Activated CD4-positive, alpha-beta memory T cell treated with anti-CD3 and anti-CD28 coated beads, Interleukin-2, amount 10 ng/mL, durations not matched to agents 7 days and 5 days (primary cell): ENCODE measurements at places on chromosomes 16 and 17.

DNA sequence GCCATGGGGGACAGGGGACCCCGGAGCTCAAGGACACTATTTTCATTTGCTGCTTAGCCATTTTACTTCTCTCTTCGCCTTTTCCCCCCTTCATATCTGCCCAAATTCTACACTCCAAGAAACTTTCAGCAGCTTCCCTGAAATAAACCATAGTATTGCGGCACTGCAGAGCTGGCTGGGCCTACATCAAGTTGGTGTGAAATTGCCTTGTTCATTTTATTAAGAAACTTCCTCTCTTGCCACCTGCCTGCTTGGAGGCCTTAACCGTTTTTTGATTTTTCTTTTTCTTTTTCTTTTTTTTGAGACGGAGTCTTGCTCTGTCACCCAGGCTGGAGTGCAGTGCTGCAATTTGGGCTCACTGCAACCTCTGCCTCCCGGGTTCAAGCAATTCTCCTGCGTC lies 7.4 kb upstream of the CPNE2 start:
- no peak for DNase-seq

- DNase-seq, result no peak
Measured at GRCh38 chr16:57882206-57882605, 79.9 kb upstream of the KIFC3 start.

GRCh38 chr17:63173903-63174302 lies 207.9 kb downstream of the TANC2 start:
- no peak for DNase-seq

DNA sequence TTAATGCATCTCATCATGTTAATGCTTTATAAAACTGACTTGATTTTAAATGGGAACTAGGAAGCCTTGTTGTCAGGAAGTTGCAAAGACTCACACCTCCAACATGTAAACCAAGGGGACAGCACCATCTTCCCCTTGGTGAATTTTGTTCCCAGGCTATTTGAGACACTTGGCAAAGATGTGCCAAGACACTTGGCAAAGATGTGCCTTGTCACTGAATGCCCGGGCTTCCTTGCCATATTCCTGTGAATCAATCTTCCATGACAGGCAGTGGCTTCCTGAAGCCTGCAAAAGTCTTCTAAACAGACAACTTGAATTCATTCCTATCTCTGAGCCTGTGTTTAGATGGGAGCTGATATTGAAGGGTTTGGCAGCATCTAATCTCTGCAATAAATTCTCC lies 465.4 kb upstream of the C16orf82 start:
- DNase-seq, result no peak

DNA sequence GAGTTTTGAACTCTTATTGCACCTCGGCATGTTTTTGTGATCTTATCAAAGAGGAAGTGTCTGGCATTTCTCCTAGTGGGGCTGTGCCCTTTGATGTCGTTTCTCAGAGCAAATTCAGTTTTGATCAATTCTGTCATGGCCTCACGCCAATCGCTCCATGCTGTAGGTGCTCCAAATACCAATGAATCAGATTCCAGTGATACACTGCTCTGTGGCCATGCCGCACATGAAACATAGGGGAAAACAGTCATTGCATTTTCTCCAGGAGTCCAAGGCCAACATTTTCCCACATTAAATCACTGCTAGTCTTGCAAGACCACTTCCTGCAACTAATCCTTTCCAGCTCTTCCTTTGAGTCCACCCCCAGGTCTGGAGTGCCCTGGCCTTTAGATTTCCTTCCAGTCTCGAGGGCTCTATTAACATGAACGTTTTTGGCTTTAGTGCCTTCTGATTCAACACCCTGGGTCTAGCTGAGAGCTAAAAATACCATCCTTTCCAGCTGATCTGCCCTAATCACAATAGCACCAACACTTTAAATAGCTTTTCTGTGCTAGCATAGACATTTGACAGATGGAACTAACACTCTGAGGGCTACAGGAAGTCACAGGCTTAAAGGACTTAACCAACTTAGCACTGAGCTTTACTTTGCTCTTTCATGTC lies 18.2 kb upstream of the RASL10B start:
- DNase-seq, result no peak

DNA sequence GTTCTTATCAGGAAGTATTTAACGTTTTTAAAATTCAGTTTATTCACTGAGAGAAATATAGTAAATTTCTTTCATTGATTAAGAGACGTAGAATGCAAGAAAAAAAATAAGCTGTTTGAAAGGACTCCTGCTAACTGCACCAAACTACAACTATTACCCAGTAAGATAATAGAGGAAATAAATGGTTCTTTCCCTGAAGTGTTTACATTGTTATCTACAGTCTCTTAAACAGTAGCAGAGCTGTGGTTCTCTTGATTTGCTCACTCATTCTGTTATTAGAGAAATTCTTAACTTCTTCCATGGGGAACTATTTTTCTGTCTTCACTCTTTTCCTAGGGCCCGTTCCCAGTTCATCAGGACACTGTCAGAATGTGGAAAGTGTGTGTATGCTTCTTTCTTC lies 973.0 kb downstream of the KCNJ2 start:
- no peak for DNase-seq

- no peak for DNase-seq
Measured at GRCh38 chr16:1908983-1909382, 9.2 kb downstream of the HS3ST6 start.

- no peak for DNase-seq
Measured at GRCh38 chr16:80273635-80274538, 266.9 kb upstream of the DYNLRB2 start.

GRCh38 chr17:4583782-4584100 lies 588 bp upstream of the SMTNL2 start:
- DNase-seq, result no peak

DNA sequence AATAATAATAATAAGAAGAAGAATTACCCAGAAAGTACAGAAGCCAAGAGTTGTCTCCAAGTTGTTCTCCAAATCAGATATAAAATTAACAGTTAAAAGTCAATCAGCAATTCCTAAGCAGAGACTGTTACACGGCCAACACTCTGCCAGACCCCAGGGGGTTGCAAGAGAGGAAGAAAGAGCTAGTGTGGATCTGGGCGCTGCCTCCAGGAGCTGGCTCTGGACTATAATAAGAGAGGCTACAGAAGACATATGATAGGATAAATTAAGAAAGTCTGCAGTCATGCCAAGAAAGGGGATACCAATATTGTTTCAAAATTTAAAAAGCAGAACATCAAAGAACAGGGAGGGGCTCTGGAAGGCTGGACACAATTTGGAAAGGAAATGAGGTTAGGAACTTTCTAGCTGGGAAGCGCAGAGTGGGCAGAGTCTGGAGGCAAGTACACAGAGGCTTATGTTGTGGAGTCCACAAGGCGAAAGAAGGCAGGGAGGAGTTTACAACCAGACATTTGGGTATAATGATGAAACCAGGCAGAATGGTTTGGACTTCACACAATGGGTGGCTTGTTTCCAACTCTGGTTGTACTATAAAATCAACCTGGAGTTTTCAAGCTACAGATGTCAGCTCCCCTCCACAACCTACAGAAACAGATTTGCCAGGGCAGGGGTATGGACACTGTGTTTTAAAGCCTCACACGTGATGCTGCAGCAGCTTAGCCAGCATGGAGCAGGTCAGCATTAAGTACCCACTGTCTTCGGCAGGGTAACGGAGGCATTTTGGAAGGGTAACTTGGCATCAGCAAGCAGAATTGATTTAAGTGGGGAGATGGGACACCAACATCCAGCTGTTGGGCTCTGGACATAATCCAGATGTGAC lies 49.4 kb downstream of the SLC39A11 start:
- no peak for DNase-seq

GRCh38 chr16:48064971-48065370 lies 90.8 kb downstream of the ABCC12 start:
- no peak for DNase-seq

DNA sequence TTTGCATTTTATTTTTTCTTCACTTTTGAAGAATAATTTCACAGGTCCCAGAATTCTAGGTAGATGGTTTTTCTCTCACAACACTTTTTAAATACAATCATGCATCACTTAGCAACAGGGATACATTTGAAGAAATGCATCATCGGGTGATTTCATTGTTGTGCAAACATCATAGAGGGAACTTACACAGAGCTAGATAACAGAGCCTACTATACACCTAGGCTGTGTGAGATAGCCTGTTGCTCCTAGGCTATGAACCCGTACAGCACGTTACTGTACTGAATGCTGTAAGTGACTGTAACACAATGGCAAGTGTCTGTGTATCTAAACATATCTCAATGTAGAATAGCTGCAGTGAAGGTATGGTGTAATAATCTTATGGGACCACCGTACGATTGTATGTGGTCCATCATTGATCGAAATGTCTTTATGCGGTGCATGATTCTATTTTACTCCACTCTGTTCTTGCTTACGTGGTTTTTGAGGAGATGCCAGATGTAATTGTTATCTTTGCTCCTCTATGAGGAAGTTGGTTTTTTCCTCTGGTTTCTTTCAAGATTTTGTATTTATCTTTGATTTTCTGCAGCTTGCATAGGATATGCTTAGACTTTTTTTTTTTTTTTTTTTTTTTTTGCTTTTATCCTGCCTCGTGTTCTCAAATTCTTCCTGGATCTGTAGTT lies 35.5 kb upstream of the TMEM92 start:
- no peak for DNase-seq
